Stimulated activated CD4-positive, alpha-beta T cell treated with anti-CD3 and anti-CD28 coated beads, TNF-alpha, amount 100 ng/mL, for 4 hours (primary cell): ENCODE measurements at places on chromosomes 1 and 21.

GRCh38 chr1:180171691-180172090, 17.0 kb downstream of the QSOX1 start:
- no peak for DNase-seq

DNA sequence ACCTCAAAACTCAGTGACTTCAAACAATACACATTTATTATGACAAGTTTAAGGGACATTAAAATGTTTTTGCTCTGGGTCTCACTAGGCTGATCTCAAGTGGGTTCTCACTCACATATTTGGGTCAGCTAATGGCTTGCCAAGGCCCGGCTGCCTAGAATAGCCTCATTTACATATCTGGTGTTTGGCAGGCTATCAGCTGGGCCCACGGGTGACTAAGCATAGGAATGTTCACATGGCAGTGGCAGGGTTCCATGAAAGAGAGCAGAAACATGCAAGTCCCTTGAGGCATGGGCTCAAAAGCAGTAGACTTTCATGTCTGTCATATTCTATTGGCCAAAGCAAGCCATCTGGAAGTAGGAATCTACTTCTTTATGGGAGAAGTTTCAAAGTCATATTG, 492.6 kb downstream of the KCNT2 start:
- no peak for DNase-seq

DNA sequence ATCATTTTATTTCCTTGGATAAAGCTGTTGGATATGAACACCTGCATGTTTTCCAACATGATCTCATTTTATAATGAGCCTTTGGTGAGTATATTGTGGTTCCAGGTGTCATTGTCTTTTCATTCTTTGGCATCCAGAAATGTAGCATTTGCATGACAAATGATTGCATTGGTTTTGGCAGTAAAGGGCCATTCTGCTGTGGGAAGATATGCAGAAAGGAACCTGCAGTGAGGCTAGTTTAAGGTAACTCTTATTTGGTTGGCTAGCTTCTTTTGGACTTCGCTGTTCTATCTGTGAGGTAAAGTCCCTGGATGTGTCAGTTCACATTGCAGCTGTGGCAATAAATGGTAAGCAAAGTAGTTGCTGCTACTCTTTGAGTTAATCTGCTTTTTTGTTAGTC, 343.0 kb downstream of the AMY1C start:
- DNase-seq: no peak

- no peak for DNase-seq
Observed at GRCh38 chr1:58318157-58319005, 228.1 kb downstream of the OMA1 start.

- no peak for DNase-seq
Observed at GRCh38 chr21:42607102-42607501, 46.3 kb upstream of the PDE9A start.

DNA sequence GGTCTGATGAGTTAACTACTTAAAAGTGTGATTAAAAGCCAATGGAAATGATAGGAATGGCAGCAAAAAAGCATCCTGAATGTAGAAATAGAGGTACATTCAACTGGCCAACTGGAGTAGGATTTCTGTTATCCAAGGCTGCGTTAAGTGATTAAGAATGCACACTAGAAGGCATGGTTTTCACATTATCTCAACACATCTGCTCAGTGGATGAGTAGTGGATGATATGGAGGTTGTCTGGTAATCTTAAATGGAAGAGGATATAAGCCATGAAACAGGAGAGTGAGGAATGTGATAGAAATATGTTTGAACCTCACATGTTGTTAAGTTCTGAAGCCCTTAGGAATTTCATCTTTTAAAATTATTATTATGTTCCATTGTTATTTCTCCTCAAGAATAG, 839.9 kb downstream of the USP25 start:
- no peak for DNase-seq

DNA sequence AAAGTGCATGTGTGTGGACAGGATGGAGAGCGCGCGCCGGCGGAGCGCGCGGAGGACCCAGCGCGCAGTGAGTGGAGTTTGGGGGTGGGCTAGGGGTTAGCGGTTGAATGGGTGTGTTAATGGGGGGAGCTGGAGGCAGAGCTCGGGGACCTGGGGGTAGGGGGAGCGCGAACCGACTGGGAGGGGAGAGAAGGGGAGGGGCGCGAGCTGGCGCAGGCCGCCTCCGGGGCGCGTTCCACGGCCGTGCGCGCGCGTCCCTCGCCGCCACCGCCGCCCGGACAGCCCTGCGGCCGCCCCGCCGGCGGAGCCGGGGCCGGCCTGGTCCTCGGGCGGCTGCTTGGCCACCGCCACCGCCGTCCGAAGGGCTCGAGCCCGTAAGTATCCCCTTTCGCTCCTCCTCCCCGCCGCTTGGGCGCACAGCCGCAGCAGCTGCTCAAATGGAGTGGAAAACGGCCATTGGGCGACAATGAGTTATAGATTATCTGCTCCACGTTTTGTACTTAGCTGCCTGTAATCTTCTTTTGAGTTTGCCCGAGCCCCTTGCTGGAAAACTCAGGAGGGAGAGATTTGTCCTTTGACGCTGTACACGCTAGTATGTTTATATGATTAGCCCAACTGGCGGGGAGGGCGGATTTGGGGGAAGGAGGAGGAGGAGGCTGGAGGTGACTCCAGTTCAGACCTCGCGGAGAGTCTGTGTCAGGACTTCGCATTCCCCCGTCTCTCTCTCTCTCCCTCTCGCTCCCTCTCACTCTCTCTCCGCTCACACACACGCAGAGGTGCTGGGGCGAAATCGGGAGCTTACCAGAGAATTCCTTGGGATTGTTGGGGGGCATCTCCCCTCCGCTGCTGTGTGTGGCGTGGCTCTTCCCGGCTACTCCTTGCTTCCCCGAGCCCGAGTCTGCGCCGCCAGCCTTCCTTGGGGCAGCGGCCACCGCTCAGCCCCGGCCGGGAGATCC, at the start of gene ADGRL2:
TSS of gene ADGRL2 (plus strand) at position 240 of the 956 bp plus-strand sequence. CDS start 36,051 bp downstream, outside the sequence.
- DNase-seq: no peak

DNA sequence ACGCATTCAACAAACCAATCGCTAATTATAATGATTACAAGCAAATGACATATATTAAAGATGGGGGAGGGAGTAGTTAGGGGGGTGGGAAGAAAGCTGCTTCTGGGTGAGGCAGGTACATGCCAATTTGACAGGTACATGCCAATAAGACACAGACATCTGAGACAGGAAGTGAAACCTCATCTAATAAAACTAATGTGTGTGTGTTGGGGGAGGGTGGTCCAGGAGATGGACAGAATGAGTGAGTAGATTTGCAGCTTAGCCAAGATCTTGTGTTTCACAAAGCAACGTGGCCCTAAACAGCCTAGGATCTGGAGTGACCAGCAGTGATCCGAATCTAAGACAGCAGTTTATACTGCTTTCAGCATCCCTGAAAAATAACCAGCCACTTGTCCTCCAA, 10.8 kb downstream of the CFAP45 start:
- no peak for DNase-seq

- no peak for DNase-seq
Observed at GRCh38 chr1:200373811-200374231, 36.0 kb downstream of the ZNF281 start.

GRCh38 chr1:167663002-167663772, 33.2 kb downstream of the RCSD1 start:
- DNase-seq: no peak

GRCh38 chr1:175504875-175505555, 238.4 kb downstream of the TNR start:
- DNase-seq: no peak

GRCh38 chr1:242219905-242220304, 221.0 kb upstream of the MAP1LC3C start:
- no peak for DNase-seq
